ENCODE measurements at places on chromosomes 13 and 19.

DNA sequence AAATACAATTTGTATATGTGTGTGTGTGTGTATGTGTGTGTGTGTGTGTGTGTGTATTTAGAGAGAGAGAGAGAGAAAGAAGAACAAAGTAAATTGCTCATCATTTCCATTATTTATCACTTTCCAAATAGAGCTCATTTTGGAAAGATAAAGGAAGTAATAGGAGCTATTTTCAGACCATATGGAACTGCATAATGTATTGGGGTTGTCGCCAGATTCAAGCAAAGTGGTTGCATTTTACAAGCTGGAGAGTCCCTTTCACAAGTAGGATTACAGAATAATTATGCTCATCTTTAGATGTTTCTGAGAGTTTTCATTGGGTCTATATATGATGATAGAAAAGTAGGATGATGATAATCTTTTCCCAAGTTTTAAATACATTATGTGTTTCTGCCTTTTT lies 842.7 kb upstream of the SLC10A2 start:
- DNase-seq, result no peak

GRCh38 chr19:6925801-6926751 lies 38.7 kb downstream of the ADGRE1 start:
- no peak for DNase-seq

- no peak for DNase-seq
Measured at GRCh38 chr13:85537601-85538000, 261.6 kb downstream of the SLITRK6 start.

DNA sequence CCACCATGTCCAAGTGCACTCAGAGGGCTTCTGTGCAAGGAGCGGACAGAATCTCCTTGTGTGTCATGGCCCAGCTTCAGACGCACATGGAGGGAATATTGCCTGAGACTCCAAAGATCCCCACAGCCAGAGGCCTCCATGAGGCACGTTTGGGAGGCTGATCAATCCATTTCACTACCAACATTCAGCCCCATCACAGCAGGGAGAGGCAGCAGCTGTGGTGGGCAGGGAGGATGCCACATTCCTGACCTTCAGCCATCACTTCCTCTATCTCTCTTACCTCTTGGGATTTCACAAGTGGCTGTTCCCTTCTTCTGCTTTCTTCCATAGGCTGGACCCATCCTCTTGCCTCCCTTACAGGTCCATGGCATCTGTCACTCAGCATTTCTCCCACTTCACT lies 82.4 kb upstream of the MBNL2 start:
- no peak for DNase-seq

DNA sequence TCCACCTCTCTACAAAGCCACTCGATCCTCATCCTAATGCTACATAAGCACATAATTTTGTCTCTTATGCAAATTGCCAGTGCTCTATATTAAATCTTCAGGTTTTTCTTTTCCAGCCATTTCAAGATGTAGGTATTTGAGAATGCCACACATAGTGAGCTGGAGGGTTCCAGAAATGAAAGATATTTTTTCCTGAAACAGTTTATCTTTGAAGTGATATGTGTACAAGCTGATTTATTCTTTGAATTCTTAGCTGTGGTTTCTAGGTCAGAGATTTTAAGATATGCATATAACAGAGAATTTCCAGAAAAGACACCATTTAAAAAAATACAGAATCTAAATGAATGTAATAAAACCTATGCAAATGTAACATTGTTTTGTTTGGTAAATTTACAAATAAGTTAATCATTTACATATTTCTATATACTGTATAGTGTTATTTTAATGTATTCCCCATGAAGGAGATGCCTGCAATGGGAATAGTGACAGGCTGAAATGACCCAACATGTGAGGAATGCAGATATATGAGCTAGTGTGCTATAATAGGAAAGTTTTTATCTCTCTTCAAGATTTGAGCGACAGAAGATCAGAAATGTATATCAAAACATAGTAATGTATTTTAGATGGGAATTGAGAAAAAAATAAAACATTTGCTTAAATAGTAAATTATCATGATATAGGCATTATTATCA lies 570.2 kb downstream of the SLITRK1 start:
- no peak for DNase-seq

DNA sequence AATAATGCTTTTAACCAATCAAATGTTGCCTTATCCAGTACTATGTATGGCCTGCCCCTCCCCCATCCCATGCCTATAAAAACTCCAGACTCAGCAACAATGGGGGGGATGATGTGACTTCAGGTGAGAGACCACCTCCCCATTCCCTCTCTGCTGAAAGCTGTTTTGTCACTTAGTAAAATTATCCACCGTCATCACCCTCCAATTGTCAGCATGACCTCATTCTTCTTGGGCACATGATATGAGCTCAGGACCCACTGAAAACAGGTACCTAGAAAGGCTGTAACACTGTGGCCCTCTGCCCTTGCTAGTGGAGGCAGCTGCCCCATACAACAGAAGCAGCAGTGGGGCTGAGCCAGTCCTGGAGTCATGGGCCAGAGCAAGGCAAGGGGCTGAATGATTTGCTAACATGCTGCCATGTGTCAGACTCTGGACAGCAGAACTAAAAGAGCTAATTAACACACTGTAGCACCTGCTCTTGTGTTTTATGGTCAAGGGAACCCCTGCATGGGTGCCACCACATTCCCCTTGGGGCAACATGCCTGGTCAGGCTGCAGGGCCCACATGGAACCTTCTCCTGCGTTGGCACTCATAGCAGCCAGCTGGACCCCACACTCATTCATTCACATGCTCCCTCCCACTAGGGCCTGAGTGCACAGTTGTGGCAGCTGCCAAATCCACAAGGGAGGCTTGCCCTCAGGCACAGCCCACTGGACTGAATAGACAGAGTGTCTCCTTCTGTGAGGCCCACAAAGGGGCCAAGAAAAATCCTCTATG lies 722.2 kb upstream of the PCDH20 start:
- DNase-seq, result no peak

DNA sequence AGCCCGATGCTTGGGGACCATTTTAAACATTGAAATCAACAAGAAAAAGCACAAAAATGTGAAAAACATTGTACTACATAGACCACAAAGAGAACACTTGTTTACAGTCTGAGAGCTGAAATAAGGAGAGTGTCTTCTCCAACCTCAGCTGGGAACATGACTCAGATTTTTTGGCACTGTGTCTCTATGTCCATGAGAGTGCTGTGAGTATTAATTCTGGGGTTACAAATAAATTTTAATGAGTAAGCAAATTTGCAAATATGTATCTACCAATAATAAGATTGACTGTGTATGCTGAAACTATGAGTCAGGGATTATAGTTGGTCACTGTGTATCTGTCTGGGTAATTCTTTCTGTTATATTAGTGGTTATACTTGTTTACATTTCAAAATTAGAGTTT lies 174.0 kb downstream of the DCT start:
- DNase-seq, result no peak

DNA sequence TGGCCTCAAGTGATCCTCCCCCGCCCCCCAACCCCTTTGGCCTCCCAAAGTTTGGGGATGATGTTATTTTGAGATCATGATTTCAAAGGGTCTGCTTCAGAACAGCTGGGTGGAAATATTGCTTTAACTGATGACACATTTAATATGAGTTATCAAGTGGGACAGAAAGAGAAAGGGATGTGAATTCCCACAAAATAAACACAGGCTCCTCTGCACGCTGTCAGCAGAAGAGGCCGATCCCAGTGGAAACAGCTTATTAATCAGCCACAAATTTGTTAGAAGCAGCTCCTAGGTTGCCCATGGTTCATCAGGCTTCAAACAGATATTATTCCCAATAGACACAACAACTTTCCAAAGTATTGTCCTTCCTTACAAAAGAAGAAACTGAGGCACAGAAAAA lies 4.7 kb downstream of the DCLK1 start:
- no peak for DNase-seq

GRCh38 chr13:102141625-102142472 lies 260.0 kb downstream of the FGF14 start:
- DNase-seq, result no peak

DNA sequence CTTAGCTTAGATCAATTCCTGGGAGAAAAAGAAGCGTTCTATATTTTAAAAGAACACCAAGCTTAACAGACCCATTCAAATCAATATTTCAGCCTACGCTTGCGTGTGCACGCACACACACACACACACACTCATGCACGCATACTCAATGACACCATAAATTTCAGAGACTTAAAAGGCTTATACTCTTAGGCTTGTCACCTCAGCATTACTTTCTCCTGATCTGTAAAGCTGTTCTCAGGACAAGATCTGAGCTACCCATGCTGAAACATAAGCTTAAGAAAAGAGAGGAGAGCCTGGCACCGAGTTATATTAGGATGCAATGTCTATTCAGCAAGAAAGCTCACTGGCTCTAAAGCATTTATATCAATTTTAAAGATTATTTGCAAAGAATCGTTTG lies 368.5 kb downstream of the FGF14 start:
- DNase-seq, result no peak

DNA sequence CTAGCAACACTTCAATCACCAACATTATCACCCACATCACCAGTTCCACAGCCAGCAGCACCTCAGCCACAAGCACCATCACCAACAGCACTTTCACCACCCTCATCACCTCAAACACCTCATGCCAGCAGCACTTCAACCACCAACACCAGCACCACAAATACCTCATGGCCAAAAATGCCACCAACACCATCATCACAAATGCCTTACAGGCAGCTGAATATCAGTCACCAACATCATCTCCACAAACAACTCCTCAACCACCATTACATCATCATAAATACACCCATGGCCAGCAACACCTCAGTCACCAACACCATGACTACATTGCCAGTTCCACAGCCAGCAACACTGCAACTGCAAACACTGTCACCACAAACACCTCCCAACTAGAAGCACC lies 10.4 kb downstream of the FCER2 start:
- DNase-seq, result no peak

GRCh38 chr19:18311502-18312091 lies 11.3 kb downstream of the LSM4 start:
- DNase-seq, result no peak

- DNase-seq, result no peak
Measured at GRCh38 chr13:102401265-102401664, 583 bp downstream of the FGF14 start.

DNA sequence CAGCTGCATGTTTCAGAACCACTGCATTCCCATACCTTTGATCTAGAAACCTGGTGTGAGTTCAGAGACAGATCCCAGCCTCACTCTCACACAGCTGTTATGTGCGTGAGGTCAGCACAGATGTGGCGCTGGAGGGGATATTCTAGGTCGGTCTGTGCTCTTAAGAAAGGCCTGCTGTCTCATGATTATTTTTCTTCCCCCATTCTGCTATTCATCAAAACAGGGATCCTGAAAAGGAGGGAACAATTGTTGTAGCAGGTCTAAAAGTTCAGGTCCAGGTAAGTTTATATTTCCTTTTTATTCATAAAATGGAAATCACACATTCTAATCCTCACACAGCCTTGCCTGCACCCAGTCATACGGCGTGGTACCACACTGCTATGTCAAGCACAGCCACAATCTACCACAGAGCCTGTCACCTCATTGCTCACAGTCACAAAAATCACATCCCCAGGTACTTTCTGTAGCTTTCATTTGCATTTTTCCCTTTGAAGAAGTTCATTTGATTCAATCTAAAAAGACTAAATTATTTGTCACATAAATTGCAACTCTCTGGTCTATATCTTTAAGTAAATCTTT lies 867 bp downstream of the ZNF546 start:
- DNase-seq, result no peak

- no peak for DNase-seq
Measured at GRCh38 chr19:38728752-38729541, 15.3 kb downstream of the CAPN12 start.

DNA sequence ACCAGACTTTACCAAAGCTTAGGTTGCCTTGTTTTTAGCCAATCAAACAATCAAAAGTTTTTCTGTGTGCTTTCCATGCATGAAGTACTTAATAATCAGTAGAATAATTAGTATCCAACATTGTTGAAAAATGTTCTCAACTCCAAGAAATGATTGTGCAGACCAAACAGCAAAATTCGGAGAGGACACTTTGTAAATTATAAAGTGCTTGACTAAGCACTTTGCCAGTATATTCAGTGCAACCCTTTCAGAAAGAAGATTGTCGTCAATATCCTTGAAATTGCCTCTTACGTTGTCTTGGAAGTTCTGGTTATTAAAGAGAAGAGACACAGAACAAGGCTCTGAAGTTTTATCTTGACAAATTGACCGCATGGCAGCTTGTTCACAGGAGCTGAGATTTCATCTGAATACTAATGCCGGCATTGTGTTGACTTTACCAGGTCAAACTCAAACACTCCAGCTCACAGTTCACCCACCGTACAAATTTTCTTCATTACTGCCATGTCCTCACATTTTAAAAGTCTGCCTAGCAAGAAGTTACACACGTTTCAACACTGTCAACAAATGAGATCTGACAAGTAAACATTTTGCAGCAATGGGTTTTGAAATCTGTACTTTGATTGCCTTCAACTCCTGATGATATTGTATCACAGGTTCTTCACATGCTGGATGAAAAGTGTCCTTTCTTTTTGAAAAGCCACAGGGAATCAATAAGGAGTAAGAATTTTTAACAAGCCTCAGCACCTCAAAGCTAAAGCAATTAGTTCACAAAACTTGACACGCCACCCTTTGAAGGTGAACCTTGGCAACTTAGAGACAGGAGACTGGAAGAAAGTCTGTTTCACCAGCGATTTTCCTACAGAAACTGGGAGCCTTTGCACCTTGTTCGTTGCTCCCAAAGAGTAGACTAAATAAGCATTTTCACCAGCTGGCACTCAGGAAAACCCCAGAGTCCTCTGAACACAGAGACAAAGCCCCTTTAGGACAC lies 150.9 kb downstream of the RFC3 start:
- no peak for DNase-seq

GRCh38 chr13:45765464-45765863 lies 63.3 kb downstream of the CBY2 start:
- DNase-seq, result no peak

DNA sequence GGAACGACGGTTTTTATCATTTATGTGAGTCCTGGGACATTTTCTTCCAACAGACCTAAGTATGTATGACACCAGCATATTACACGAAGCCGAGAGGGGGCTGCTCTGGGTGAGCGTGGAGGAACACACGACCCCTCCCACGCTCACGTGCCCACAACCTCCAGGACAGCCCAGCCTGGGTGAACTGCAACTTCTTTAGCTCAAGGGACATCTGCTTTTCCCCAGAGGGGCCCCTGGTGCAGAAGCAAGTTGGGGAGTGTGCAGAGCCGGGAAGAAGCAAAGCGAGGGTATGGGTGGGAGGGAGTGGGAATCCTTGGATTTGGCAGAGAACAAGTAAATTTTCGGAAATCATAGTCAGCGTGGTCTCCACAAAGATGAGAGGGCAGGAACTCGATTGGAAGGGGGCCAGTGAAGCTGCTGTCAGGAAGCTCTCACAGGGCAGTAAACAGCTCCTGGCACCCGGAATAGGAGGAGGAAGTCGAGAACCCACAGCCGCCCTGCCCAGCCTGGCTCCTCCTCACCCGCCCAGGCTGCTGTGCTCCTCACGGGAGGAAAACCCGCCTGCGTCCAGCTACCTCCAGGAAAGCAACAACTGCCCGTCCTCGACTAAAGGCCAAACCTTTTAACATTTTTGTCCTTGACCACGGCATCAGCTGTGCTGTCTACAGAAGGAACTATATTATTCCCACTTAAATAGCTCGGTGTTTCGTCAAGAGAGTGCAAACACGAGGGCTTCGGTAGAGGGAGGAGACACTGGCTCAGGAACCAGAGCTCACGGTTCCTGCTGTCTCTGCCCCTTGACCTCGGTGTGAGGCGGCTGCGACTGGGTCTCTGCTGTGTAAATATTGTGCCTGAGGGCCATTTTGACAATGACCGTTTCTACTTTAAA lies 17.2 kb upstream of the CFAP97D2 start:
- peak; percentile 37 for DNase-seq

Measured in COR-L47 (cell line).